A172 (cell line): ENCODE measurements at places on chromosomes 2 and 18.
A peak's percentile ranks its signal among the peaks of the same experiment; 100 is the strongest.

GRCh38 chr18:36284671-36285295 is 12.7 kb upstream of the FHOD3 start:
- DNase-seq = peak; percentile 51

- DNase-seq = no peak
Measured at GRCh38 chr2:25042321-25043240, 705 bp downstream of the EFR3B start.

DNA sequence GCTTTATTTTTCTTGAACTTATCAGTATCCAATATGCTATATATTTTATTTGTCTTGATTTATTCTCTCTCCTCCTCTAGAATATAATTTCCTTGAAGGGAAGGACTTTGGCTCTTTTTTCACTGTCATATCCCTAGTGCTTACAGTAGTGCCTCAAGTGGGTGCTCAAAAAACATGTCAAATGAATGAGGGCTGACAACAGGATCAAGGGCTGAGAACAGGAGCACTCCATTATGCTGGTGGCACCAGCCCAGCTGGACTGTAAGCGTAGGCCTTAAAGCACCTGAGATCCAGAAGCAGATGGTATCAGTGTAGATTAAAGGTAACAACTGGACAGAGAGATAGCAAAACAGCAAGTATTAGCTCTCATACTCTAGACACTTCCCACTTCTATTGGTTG is 46.3 kb downstream of the PMS1 start:
- no peak for DNase-seq

DNA sequence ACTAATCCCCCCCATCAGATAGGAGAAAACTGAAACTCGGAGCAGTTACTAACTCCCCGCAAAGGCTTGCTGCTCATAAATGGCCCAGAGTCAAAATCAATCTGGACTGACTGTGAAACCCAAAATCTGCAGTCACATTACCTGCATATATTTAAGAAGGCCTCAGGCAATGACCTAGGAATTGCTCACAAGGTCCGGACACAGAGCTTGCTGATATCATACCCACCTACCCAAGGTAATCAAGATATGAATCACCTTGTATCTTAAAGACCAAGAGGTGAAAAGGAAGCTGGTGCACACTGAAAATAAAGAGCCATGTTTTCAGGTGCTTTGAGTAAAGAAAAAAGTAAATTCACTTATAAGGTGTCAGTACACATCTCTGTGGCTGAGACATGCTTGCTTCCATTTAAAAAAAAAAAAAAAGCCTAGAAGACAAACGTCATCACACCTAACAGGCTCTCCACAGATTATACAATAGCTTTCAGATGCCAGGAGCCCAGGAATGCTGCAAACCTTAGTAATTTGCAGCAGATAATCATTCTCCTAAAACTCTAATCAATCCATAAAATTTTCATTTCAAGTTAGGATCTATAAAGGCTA is 195.4 kb downstream of the ZEB2 start:
- no peak for DNase-seq
